ENCODE measurements at places on chromosomes 1 and 21.

DNA sequence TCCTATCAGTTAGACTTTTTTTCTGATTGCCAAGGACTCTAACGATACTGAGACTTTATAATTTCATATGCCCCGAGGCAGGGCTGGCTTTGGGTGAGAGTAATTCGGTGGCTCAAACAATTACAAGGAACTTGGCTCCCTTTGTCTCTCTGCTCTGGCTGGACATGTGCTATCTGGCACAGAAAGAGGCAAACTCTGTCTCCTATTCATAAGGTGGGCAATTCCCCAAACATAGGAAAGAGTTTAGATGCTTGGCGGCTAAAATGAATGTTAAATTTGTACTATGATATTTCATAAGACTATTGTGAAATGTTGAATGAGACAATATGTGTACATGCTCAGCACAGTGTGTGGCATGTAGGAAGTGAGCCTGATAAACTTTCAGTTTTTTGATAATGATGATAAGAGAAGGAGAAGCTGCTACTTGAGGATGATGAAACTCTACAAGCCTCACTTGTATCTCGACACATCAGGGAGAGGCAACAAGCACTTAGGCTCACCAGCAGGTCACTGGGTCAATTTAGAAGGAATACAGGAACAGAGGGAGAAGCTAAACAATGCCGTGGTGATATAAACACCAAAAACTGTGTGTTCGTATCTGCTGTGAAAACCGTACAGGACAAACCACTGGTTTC, 12.6 kb upstream of the NTPCR start:
- no peak for DNase-seq

DNA sequence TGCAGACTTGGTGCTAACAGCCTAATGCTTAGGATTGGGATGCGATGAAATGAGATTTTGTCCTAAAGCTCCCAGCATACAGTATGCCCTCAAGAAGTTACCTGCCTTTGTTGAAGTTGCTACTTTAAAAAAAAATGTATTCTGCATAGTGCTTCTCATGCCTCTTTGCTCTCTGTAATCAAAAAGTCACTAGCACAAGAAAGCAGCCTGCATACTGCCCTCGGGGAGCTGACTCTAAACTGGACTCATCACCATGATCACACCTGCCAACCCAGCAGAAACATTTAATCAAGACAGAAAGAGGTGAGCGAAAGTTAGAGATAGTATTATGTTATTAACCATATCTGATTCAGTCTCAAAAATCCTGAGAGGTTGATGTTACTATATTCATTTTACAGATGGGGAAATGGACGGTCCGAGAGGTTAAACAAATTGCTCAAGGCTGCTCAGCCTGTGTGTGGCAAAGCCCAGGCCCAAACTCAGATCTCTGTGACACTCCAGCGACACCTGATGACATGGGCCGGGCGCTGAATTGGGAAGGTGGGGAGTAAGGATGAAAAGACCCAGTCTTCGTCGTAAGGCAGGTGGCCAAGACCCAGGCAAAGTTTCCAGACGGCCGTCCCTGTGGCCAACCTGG, 1.1 kb downstream of the BATF3 start:
- no peak for DNase-seq

DNA sequence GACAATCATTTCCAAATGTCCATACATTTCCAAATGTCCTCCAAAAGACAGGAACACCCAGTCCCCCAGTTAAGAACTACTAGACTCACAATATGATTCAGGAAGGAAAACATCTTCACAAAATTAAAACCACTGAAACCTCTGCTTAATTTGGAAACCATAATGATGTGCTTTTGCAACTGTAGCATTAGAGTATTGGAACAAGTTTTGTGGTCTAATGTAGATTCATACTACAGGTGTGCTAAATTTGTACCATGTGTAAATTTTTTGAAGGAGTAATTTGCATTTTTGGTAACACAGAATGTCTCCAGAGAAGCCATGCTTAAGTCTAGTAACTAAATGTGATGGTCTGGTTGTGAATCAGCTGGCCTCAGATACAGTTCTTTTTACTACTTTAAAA, 129.6 kb downstream of the DPYD start:
- DNase-seq: no peak

GRCh38 chr1:111454859-111455641, 5.8 kb downstream of the ATP5PB start:
- no peak for DNase-seq

DNA sequence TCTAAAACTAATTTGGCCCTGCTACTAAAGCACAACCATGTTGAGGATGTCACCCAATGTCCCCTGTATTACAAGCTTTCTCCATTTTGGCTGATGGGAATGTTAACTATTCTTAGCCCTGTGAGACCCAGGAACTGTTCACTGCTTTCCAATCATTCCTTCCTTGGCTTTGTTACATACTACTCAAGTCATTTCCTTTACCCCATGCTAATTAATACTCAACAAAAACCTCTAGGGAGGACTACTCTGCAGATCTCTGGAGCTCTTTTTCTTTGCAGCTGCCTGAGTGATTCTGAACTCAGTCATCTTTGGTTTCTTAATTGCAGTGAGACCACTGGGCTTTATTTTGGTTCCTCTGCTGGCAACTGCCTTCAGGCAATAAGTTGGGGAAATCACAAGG, 23.3 kb upstream of the RPE65 start:
- DNase-seq: no peak

- no peak for DNase-seq
These were observed 2.5 kb downstream of the ARHGEF19 start for GRCh38 chr1:16209847-16210407.

Measured in LoVo (cell line).